ENCODE measurements at places on chromosomes 3 and 15. TPM values are rescaled to one million over a fixed set of nuclear protein-coding genes. Genes with fewer than 3 reads are reported as not detected.

Gene CIDEC
- not detected for total RNA-seq

Gene MIX23
- 126 TPM for total RNA-seq

Gene SRGAP3
- total RNA-seq: 0.40 TPM

Gene TRAT1
- total RNA-seq: 61.0 TPM

Gene GOLGA6L24
- not detected for total RNA-seq

Gene CCR9
- not detected for total RNA-seq

Gene C2CD4A
- total RNA-seq: 0.05 TPM

Gene PPIP5K1
- total RNA-seq: 60.0 TPM

Gene GOLGA8K
- 0.62 TPM for total RNA-seq

Gene ZPLD1
- total RNA-seq: not detected

Gene CPEB1
- not detected for total RNA-seq

Gene CAMP
- total RNA-seq: not detected

Gene TERB2
- not detected for total RNA-seq

Gene PEX5L
- 0.12 TPM for total RNA-seq

Gene MESP2
- total RNA-seq: not detected

Gene NRROS
- 38.2 TPM for total RNA-seq

Gene MEGF11
- total RNA-seq: not detected

Gene MAGEL2
- total RNA-seq: not detected

Gene GAP43
- total RNA-seq: not detected

Gene ACSBG1
- not detected for total RNA-seq

Gene JAGN1
- 41.0 TPM for total RNA-seq

Gene CCK
- not detected for total RNA-seq

Gene NRG4
- total RNA-seq: not detected

Gene RASL12
- total RNA-seq: not detected

Gene SNTN
- total RNA-seq: not detected

Gene FGD5
- total RNA-seq: not detected

Gene GOLGA8T
- not detected for total RNA-seq

Gene HDC
- total RNA-seq: 2.7 TPM

Gene NECTIN3
- 3.0 TPM for total RNA-seq

Gene EPHB1
- 1.6 TPM for total RNA-seq

Gene IGF2BP2
- 0.64 TPM for total RNA-seq

Gene CASR
- total RNA-seq: not detected

Gene PLA2G4F
- not detected for total RNA-seq

Gene PLIN1
- not detected for total RNA-seq

Gene GOLGA6L9
- 1.5 TPM for total RNA-seq

Gene RBP2
- not detected for total RNA-seq

Gene LTF
- total RNA-seq: not detected

Gene BUB1B
- 69.3 TPM for total RNA-seq

Gene HCLS1
- 216 TPM for total RNA-seq

Gene RHOA
- total RNA-seq: 391 TPM

Gene GADL1
- total RNA-seq: not detected

Gene TLNRD1
- 25.8 TPM for total RNA-seq

Gene OR5H2
- total RNA-seq: not detected

Gene CLDN18
- not detected for total RNA-seq

Gene WWTR1
- total RNA-seq: 0.31 TPM
